ENCODE measurements at places on chromosomes 2 and 18.
A peak's percentile ranks its signal among the peaks of the same experiment; 100 is the strongest.

- no peak for DNase-seq
Observed at GRCh38 chr18:46407486-46408166, 249.4 kb downstream of the LOXHD1 start.

DNA sequence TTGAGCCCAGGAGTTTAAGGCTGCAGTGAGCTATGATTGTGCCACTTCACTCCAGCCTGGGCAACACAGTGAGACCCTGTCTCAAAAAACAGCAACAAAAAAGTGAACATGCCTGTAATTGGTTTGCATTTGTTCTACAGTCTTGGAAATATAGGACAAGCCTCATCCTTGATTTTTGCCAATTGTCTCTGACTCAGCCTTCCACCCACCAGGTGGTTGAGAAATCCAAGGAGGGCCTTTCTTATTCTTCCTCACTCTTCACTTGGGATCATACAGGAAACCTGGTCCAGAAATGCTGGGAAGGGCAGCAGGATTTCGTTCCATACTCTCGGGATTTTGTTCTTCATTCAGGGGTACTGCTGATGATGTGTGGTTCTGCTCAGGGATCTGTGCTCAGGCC, 94.6 kb downstream of the CDC42EP3 start:
- DNase-seq: no peak

DNA sequence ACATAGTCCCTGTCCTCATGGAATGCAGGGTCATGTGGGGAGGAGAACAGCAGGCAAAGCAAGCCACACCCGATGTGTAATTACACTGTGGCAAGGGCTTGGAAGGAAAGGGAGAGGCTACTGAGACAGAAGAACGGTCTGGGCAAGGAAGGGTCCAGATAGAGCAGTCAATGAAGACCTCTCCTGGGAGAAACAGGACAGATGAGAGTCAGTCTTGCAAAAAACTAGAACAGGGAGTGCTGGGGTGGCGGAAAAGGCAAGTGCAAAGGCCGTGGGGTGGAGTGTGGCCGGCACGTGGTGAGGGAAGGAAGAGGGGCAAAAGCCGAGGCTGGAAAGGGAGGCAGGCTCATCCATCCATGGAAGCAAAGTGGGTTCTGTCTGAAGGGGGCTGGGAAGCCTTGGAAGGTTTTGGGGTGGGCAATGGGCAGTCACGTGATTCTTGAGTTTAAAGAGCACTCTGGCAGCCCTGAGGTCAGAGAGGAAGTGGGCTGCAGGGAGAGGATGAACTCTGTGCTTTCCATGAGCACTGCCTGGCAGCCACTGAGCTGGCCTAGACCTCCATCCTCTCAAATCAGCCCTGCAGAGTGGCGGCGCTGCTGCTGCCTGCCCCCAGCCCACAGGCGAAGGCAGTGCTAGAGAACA, 182.2 kb downstream of the INHBB start:
- DNase-seq: no peak

- no peak for DNase-seq
Observed at GRCh38 chr2:105842555-105842954, 97.8 kb downstream of the NCK2 start.

- DNase-seq: no peak
Observed at GRCh38 chr18:53380063-53380639, 844.3 kb downstream of the MBD2 start.

- no peak for DNase-seq
Observed at GRCh38 chr2:24104110-24104650, 19.0 kb downstream of the PFN4 start.

GRCh38 chr2:206800506-206801417, 35.4 kb downstream of the FASTKD2 start:
- peak; percentile 7 for DNase-seq

GRCh38 chr2:144522176-144522896, 2.4 kb upstream of the ZEB2 start:
- no peak for DNase-seq

DNA sequence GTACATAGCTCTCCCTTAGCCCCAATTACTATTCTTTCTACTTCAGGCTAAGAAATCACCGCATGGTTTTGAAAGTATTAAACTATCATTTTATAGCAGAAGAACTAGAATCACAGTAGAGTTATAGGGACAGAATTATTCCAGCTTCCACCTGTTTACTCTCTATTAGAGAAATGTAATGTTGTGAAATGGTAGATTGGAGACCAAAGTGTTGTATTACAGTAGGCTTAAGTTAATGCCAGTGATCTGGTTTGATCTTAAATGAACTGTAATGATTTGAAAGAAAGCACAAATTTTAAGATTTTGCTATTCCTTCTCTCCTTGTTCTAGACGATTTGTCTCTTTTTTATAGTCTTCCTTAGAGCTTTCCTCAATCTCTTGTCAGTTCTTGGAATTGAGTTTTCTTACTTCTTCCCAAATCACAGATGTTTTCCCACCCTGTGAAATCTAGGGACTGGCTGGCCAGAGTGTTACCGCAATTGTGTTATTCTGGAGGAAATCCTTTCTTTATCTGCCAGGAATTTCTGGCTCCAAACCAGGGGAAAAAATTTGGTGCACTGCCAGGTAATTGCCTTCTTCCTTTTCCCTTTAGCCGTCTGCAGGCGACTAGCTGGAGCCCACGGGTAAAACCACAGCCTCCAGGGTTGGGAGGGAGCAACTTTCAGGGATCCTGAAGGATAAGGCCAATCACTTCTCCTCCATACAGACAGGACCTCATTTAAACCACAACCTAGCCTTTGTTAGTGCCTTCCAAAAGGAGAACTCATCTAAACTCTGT, 51.7 kb downstream of the NOP58 start:
- no peak for DNase-seq

GRCh38 chr2:33859811-33860461, 260.8 kb upstream of the FAM98A start:
- DNase-seq: no peak

- DNase-seq: peak; percentile 16
Observed at GRCh38 chr18:11654736-11655605, 34.1 kb upstream of the GNAL start.

- no peak for DNase-seq
Observed at GRCh38 chr2:43278564-43279220, 52.3 kb upstream of the ZFP36L2 start.

GRCh38 chr2:163247156-163247846, 408.7 kb upstream of the KCNH7 start:
- DNase-seq: no peak

DNA sequence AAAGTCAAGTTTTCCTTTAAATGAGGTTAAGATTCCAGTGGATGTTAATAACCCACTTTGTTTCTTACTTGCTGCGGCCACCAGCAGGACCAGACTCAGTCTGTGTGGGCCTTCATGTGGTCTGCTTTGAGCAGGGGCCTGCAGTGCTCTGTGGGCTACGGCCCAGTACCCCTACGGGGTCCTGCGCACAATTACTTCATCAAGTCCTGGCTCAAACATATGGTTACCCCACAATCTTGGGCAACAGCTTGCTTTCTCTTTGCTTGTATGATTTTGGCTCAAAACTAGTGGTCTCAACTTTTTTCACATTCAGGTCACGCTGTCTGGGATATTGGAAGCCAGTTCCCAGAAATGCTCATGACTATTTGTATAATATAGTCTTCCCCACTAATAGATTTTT, 64.2 kb downstream of the PTPN2 start:
- no peak for DNase-seq

DNA sequence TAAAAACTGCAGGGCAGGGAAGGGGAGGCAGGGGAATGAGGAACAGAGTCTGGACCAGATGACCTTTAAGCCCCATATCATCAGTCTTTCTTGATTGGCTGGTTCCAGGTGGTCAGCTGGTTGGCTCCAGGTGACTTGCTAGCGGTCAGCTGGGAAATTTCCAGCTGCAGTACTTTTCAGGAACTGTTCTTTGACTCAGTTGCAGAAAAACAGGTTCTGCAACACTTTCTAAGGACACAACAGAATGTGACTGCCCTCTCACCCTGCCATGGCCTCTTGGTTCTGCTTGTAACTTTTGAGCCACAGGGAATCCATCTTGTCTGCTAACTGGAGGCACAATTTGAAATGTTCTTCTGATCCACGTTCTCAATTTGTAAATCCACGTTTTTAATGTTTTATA, 278.3 kb upstream of the LRATD1 start:
- DNase-seq: no peak

DNA sequence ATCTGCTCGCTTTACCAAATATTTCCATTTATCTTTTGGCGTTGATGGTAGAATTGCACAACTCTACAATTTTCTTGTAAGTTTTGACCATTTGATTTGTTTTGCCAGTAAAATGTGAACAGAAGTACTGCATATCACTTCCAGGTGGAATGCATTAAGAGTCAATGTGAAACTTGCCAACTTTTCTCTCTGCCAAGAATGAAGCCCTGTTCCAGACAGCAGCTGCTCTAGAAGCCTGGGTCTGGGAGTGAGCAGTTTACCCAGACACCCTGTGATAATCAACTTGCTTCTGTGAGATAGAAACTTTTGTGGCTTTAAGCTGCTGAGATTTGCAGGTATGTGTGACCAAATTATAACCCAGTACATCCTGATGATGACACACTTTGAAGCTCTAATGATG, 115.9 kb upstream of the SYT4 start:
- DNase-seq: no peak

DNA sequence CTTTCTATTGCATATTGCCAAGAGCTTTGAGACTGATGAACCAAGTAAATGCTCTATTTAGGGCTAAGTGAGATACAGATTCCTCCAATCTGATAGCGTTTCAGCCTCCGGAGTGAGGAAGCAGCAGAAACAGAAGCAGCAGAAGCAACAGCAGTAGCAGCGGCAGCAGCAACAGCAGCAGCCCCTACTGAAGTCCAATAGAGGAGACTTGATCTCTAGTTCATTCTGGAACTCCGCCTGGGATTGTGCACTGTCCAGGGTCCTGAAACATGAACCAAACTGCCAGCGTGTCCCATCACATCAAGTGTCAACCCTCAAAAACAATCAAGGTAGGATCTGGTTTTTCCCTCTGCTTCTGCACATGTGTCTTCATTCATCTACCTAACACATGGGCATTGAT, at the start of gene DPP10:
Gene DPP10 (plus strand): TSS at position 132 of the 400 bp plus-strand sequence.
- no peak for DNase-seq

- no peak for DNase-seq
Observed at GRCh38 chr2:60296219-60296955, 257.1 kb downstream of the BCL11A start.

DNA sequence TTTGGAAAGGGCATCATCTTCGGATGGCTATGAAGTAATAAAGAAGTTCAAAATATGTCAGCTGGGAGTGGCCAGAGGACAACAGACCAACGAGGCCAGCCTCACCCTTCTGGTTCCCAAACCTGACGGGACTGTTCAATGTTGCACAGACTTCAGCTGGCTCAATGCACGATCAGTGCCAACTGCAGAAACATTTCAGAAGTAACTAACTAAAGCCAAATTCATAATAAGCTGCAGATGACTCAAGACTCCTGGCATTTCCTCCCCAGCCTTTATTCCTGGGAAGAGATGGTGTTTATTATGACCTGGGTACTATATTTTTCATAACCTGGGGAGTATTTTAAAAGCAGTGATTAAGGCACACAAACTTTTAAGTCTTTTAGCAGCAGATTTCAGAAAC, 3.8 kb upstream of the ATP6V1C2 start:
- no peak for DNase-seq

- DNase-seq: no peak
Observed at GRCh38 chr18:48355276-48356115, 53.7 kb downstream of the ZBTB7C start.

GRCh38 chr2:48112911-48113680, 206.8 kb upstream of the FBXO11 start:
- no peak for DNase-seq

DNA sequence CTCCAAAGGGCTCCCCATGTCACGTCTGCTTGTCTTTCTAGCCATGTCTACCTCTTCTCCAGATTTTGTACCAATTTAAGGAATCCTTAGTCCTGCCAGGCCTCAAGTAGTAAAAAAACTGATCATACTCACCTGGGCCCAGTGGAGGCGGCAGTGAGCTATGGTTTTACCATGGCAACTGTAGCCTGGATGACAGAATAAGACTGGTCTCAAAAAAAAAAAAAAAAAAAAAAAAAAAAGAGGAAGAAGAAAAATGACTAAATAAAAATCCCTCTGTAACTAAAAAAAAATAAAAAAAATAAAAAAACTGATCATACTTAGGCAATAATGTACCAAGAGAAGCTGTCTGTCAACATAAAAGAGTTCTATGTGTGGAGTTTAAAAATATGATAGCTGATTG, 221.6 kb downstream of the NR4A2 start:
- DNase-seq: no peak

DNA sequence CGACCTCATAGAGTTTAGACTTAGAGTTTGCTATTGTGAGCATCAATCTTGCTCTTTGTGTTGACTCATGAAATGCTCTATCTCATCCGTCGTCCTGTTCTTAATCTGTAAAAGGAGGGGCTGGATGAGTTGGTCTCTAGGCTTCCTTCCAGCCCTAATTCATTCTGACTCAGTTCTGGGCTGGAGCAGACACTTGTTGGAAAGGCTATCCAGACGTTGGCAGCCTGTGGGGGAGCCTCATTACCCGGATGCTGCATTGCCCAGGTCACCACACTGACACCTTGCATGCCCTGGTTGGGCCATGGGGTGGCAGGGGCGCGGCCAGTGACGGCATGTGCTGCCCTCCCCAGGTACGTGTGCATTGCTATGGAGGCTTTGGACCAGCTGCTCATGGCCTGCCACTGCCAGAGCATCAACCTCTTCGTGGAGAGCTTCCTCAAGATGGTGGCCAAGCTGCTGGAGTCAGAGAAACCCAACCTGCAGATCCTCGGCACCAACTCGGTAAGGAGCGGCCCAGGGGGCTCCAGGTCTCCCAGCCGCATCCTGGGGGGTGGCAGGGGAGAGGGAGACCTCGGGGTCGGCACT, 61.5 kb downstream of the EFR3B start:
- no peak for DNase-seq

DNA sequence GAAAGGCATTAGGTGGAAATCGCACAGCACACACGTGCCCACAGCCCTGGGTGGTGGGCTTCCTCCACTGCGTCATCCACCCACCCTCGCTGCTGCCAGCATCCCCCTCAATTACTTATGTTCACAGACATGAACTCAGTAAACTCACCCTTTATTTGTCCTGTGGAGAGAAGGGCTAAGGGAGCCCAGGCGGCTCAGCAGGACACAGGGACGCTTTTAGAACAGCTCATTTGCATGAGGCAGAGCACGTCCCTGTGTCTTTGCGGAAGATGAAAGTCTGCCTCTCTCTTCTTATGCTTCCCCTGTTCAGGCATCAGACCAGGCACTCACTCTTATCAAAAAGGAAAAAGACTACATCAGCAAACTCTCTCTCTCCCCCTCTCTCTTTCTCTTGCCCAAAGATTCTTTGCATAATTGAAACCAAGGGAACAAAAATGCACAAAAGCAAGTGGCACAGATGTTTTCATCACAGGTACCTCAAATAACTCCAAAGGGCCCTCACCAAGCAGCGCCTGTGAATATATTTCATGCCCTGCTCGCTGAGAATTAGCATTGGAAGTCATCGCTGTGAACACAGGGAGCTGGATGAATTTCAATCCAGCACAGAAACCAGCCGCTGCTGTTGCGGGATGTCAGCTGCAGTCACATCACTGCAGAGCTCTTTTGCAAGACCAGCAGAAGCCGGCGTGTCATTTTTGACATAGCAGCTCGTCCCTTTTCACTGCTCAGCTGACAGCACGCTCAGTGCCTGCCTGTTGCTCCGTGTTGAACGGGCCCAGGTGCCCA, 376.3 kb upstream of the MYT1L start:
- no peak for DNase-seq

Data from T-helper 9 cell (primary cell).